ENCODE measurements at places on chromosomes 5 and 9.

- DNase-seq, result no peak
These were observed 29.1 kb upstream of the LMX1B start for GRCh38 chr9:126584611-126585010.

DNA sequence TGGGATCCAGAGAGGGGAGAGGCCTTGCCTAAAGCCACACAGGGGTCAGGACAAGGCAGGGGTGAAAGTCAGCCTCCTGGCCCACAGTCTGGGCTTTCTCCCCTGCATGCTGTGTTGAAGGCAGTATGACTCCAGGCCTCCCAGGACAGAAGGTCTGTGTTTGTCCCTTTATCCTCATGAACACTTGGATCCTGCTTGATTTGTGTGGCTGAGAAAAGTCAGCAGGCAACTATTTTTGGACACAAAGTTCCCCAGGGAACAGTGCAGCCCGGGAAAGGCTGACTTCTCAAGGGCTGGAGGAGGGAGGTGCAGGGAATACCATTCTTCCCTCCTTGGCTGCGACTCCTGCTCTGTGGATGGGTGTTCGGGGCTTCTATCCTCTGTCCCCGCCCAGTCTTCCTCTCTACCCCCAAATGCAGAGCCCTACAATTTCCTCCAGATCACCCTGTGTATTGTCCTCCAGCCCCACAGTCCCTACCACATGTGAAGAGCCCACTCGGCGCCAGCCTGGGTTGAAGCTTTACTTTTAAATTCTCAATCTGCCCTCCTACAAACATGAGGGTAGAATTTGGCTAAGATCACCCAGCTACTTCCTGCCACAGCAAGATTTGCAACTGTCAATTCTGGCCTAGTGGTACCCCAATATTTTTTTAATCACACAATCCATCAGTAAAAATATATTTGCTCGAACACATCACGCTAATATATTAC lies 4.1 kb downstream of the AKNA start:
- DNase-seq, result no peak

- DNase-seq, result no peak
These were observed 1.6 kb downstream of the STKLD1 start for GRCh38 chr9:133377721-133378216.

GRCh38 chr5:61572959-61573358 lies 240.9 kb downstream of the ZSWIM6 start:
- DNase-seq, result no peak

- no peak for DNase-seq
These were observed 170.2 kb upstream of the CD180 start for GRCh38 chr5:67366691-67367395.

DNA sequence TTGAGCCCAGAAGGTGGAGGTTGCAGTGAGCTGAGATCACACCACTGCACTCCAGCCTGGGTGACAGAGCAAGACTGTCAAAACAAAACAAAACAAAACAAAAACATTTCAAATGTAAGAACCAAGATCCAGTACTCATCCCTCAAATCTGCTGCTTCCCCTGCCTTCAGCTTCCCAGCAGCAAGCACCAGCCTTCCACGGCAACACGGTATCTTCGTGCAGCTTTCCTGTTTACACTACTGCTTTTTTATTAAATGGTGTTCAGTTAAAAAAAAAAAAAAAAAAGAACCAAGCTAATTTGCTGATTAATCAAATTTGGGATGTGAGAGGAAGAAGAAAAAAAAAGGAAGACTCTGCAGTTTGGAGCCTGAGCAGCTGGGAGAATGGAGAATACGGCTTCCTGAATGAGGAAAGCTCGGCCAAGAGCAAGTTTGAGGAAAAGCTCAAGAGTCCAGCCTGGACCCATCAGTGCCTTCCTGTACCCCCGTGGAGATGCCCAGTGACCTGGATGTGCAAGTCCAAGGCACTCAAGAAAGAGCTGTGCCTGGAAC lies 28.0 kb upstream of the SLC2A8 start:
- DNase-seq, result no peak

- DNase-seq, result no peak
These were observed 168.1 kb upstream of the RASEF start for GRCh38 chr9:83231039-83231438.

DNA sequence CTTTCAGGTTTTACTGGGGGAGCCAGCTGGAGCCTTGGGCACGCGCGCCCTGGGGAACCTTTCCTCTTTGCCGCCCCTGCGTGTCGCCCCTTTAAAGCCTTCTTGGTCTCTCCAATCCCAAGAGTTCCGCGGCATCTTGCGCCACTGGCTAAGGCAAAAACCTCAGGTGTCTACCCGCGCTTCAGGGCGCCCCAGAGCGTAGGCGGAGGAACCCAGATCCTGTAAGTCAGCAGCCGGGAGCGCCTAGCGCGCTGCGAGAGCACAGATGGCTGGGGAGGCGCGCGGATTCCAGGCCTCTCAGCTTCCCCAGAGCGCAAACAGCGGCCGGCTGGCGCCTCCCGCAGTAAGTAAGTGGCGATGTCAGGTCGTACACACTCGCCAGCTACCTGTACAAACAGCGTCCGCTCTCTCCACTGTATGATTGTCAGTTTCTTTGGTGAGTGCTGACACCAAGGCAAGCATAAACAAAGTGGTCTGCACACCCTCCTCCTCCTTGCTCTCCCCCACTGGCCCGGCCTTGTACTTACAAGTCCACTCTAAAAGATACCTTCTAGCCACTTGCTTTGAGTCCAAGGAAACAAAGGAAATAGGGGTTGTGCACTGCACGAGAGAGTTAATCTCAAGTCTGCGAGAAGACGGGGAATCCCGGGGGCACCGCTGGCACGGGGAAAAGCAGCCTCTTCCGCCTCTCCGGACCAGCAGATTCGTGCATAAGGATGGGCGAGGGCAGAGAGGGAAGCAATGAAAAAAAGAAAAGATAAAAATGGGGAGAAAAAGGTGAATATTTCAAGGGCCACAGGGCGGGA lies 2.9 kb downstream of the HTR1A start:
- no peak for DNase-seq

DNA sequence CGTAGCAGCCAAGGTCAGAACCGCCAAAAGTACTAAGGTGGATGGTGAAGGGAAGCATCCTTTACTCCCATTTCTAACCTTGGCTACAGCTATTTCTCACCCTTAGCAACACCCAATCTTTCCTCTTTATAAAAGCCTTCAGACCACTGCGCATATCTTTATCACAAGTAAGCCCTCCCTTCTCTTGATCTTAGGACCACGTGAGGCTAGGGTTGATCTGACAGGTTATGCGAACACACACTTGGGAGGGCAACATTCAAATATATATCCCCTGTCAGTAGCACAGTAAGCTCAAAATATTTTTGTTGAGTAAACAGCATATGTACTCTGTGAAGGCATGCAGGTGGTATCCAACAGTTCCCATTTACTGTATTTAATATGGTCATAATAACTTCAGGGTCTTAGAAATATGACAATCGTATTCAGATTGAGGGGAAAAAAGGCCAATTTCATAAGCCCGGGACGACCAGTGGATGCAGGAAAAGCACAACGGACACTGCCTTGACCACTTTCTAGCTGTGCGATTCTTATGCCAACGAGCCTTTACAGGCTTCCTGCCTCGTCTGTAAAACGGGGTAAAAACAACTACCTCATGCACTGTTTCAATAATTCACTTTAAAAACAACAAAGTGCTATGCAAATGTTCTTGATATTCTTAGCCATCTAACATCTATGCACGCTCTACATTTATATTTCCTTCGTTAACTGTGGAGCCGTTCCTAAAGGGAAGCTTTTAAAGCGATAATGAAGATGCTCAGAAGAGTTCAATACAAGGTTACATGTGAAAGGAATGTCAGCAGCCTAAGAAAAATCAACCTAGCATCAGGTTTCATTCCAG lies 1.3 kb downstream of the ARSB start:
- peak; percentile 68 for DNase-seq

Measured in thymus (tissue), 14 donors.